ENCODE measurements at places on chromosomes 6 and 20. TPM values are rescaled to one million over a fixed set of nuclear protein-coding genes. Genes with fewer than 3 reads are reported as not detected.

PLG gene
- total RNA-seq, result not detected

BLOC1S5 gene
- 13.4 TPM for total RNA-seq

- H3K4me3 ChIP-seq, result peak overlapping the region; percentile 94
- peaks cover 5% of the 10 kb centered on the region for H3K36me3 ChIP-seq
- H3K27ac ChIP-seq, result peak overlapping the region; percentile 91
Observed at GRCh38 chr20:34302312-34302722, 838 bp downstream of the AHCY start.

- peak overlapping the region; percentile 84 for H3K27ac ChIP-seq
- DNase-seq, result no peak
- peaks cover 76% of the 10 kb centered on the region for H3K4me1 ChIP-seq
- peaks cover 26% of the 10 kb centered on the region for H3K36me3 ChIP-seq
Observed at GRCh38 chr6:116568821-116569755, 2.2 kb upstream of the RWDD1 start.

- H3K4me3 ChIP-seq, result no peak overlapping the region
- no peaks in the 10 kb centered on the region for H3K27me3 ChIP-seq
- no peak for DNase-seq
- H3K27ac ChIP-seq, result no peak overlapping the region
- H3K4me1 ChIP-seq, result no peaks in the 10 kb centered on the region
- H3K36me3 ChIP-seq, result no peaks in the 10 kb centered on the region
Observed at GRCh38 chr6:119430805-119431204, 81.2 kb upstream of the MAN1A1 start.

DNA sequence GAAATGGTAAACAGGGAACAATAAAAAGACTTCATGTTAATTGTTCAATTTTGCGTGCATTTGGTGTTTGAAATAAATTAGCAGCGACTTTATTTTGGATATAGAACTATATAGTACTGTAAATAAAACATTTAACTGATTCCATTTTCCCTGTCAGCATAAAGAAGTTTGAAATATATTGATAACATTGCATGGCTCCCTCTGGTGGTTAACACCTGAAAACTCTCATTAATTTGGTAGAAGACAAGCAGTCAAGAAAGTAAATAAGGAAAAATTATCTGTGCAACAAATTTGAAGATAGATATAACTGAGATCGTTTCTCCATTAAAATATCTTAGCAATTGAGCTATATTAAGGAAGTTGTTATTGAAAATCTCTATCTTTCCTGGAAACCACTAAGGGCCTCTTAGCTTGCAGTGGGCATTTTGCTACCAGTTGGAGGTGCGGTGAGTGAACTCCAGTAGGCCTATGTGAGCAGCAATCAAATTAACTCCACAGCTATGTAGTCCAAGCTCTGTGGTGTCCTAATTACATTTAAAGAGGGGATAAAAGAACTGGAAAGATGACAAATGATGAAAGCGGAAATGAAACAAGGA is 435.7 kb upstream of the FKBP1C start:
- H3K36me3 ChIP-seq, result no peaks in the 10 kb centered on the region
- no peak for DNase-seq
- H3K4me3 ChIP-seq, result no peak overlapping the region
- no peak overlapping the region for H3K27ac ChIP-seq
- no peaks in the 10 kb centered on the region for H3K27me3 ChIP-seq

Data from HFFc6 (cell line).